Epithelial cell of esophagus (primary cell): ENCODE measurements at places on chromosomes 11 and 22.

GRCh38 chr22:19811811-19812771, 42.6 kb downstream of the GNB1L start:
- DNase-seq = peak; percentile 23

GRCh38 chr11:76658651-76659650, 11.6 kb downstream of the LRRC32 start:
- no peak for DNase-seq

DNA sequence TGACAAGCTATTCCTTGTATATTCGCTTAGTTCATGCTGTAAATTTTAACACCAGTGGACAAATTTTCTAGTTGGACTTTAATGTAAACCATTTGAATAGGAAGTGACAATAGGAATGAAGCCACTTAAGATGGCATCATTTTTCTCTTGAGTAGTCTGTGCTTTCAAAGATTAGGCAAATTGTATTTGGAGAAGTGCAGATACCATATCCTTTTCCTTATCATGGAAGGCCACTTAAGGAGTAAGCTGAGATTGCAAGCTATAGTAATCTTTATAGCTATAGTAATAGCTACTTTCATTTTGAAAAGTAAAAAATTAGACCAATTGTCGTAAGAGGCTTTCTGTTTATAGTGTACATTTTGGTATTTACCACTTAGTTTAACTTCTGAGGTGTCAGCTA, 12.8 kb downstream of the CAPRIN1 start:
- no peak for DNase-seq

DNA sequence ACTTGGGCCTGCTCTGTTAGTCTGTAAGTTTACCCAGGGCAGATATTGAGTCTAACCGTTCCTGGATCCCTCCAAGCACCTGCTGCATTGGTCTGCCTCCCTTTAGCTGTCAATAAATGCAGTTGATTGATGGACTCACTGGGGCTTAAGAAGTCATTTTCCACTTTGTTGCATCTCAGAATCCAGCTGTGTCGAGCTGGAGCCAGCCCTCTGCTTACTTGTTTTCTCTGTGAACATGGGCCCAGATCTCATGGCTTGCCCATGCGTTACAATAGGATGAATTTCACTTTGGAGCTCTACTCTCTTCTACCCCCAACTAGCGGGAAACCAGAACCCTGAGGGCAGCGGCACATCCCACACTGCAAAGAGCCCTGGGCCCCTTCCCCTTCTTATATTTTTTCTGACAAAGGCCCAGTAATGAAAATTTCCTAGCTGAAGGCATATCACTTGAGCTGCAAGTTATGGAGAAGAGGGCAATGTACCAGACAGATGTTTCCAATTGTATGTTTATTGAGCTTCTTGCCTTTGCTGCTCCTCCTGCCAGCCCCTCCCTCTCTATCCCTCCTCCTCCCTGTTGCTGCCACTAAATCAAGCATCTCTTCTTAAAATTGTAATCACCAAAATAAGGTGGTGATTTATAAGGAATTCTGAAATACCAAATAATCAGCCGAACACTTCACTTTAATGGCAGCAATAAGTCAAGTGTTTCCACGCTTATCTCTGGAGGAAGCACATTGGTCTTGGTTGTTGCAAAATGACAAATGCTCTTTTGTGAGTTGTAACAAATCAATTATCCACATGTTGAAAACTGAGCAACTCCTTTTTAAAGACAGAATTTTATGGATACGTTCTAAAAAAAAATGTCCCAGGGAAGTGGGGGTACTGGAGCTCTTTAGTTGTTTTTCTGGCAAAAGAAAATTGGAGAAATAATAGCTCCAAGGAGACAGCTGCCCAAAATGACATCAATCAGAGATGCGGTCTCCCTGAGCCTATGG, 212.3 kb upstream of the ZBED5 start:
- no peak for DNase-seq

GRCh38 chr22:33440756-33441155, 382.6 kb upstream of the SYN3 start:
- DNase-seq = no peak

DNA sequence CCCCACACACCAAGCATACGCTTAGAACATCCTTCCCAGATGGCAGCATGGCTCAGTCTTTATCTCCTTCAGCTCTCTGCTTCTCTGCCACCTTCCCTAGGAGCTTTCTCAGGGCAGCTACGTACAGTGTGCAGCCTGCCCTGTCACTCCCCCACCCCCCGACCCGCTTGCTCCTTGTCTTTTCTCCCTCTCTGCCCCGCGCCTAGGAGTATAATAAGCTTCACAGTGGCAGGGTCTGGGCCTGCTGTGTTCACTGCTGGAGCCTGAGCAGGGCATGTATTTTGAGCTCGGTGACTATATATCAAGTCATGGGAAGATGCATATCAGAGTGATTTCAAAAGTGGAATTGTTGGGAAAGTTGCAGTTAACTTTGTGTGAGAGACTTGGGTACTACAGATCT, 55.8 kb upstream of the ADSL start:
- DNase-seq = no peak

DNA sequence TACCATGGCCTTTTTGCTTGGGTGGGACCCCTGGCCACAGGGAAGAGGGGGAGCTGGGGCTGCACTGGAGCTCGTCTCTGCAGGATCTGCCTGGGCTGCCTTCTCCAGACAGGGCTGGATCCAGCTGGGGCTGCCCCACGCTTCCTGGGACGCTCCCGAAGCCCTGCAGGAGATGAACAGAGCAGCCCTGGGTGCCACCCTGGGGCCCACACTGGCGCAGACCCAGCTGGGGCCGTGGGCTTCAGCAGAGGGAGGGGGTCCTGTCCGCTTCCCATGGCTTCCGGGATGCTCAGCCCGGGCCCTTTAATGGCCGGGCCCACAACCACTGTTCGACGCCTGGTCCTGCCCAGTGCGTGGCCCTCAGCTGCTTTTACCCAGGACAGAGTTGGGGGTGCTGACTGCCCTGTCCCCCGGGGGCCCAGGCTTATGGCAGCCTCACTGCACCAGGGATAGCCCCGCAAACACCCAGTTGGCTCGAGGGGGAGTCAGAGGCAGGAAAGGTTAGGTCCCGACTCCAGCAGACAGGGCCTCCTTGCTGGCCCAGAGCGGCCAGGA, 12.0 kb downstream of the TSPO start:
- no peak for DNase-seq

GRCh38 chr11:124760806-124761205, 1.3 kb downstream of the ESAM start:
- no peak for DNase-seq
